Right renal pelvis (tissue), 4 donors: ENCODE measurements at places on chromosomes 3 and 15. TPM values are rescaled to one million over a fixed set of nuclear protein-coding genes. Genes with fewer than 3 reads are reported as not detected.
A peak's percentile ranks its signal among the peaks of the same experiment; 100 is the strongest.

GRCh38 chr15:85757939-85758654, 36.6 kb downstream of the KLHL25 start:
- no peak for DNase-seq

DNA sequence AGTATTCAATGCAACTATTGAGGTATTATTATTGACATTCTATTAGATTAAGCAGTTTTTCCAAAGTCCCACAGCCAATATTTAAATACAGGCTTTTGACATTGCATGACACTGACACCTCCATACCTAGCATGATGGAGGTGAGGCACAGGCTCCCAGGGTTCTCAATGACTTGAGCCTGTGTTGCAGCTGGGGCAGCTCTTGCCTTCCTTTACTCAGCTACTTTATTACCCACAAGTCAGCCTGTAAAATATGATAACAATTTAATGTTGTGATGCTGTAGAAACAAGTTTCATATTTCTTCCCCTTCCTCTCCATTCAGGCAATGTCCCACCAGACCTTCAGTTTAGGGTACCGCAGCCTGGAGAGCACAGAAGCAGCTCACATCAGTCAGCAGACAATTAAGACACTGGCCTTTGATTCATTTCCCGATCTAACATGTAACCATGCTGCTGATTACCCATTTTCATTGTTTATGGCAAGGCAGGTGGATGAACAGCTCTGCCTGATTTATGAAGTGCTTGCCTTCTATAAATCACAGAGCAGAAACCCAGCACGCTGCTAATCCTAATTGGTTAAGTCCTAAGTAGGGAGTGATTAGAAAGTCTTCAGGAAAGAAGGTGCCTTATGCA, 826.1 kb downstream of the AGBL1 start:
- no peak for DNase-seq

GRCh38 chr3:15241341-15241740, 35.3 kb downstream of the CAPN7 start:
- no peak for DNase-seq

DNA sequence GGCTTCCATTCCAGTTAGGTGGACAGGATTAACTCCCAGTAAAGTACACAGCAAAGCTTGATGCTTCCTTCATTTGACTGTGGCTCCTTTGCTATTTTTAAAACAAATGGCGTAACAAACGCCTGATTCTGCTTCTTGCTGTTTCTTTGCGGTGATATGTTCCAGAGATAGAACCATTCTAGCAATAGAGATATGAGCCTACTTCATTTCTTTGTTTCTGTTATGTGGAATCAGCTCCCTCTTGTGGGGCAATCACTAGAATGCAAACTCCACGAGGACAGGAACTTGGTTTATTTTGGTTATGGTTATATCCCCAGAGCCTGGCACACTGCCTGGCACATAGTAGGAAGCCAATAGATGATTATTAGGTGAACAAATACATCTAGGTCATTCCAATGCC, 122.6 kb upstream of the SLC6A11 start:
- DNase-seq = no peak

DNA sequence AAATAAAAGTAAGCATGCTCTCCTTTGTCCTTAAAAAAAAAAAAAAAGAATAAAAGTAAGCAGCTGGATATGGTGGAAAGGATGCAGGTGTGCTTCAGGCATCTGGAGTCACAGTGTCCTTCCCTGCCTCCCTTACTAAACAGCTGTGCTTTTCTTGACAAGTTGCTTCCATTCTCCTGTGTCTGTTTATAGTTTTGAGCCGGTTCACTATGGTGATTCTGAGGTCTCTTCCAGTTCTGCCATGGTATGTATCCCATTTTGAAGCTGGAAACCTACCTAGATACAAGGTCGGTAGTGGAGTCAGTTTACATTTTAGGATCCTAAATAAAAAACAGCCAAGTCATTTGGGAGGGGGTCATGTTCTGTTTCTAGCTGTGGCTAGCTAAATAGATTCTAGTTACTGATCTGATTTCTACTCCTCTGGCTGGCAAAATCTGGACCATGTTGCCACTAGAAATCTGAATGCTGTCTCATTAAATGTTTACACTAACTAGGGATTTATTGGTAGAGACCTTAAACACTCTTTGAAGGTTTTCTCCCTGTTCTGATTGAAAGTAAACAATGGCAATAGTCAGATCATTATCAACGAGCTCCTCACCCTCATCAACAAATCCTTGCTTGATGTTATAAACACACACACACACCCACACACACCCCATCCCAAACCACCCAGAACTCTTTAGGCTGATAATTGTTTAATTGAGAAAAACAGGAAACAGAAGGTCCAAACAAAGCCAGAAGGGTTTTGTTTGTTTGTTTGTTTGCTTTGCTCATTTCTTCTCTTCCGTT, 7.9 kb downstream of the TNFSF10 start:
- DNase-seq = no peak

- no peak for DNase-seq
Measured at GRCh38 chr3:175484666-175485065, 625.5 kb downstream of the NAALADL2 start.

- DNase-seq = no peak
Measured at GRCh38 chr3:46193436-46193835, 14.7 kb downstream of the CCR1 start.

GRCh38 chr3:43041517-43041916, 62.4 kb downstream of the GASK1A start:
- DNase-seq = no peak

DNA sequence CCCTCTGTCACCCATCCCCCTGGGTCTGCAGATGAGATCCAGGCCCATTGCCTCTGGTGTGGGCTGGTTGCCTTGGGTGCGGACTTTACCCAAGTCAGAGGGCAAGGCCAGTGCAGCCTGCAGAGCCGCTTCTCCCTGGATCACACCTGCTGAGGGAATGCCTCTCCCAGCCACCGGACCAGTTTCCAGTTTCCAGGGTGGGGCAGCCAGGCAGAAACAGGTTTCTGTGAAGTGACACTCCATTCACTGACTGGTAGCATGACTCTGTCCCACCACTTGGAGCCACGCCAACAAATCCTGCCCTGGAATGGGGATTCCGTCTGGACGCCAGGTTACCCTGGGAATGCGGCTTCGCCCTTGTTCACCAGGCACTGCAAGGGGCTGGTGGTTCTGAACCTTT, 30.0 kb downstream of the PAQR5 start:
- DNase-seq = no peak

DNA sequence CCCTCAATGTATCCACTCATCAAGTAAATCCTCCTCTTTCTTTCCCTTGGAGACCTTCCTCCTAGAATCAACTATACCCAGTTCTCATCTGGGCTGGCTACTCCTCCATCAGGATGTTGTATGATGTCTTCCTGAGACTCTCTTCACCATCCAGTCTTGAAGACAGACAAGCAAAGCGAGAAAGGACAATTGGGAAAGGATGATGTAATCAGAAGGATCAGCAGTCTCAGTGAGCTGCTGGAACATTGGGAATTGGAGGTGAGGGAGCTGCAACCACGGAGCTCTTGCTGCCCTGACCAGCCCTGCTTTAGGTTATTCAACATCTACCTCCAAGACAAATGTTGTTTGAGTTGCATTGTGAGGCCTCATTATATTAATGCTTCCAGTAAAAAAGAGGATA, 48.0 kb upstream of the UBP1 start:
- DNase-seq = no peak

- no peak for DNase-seq
Measured at GRCh38 chr3:44995142-44995770, 19.2 kb downstream of the EXOSC7 start.

DNA sequence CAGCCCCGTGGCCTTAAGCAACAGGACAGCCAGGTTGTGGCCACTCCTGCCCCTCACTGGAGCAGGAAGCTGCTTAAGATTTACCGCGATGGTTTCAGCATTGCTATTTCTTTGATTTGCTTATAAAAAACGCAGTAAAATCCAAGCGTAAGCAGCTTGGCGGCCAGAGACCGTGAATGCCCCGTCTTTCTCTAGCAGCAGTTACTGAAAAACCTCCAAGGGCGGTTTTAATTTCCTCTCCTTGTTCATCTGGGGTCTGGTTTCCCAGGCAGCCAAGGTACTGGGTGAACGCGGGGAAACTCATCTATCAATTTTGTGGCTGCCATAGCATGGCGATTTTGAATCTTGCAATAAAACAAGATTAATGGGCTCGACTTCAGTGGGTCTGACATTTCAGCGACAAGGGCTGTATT, 130.3 kb downstream of the MINAR1 start:
- peak; percentile 13 for DNase-seq

DNA sequence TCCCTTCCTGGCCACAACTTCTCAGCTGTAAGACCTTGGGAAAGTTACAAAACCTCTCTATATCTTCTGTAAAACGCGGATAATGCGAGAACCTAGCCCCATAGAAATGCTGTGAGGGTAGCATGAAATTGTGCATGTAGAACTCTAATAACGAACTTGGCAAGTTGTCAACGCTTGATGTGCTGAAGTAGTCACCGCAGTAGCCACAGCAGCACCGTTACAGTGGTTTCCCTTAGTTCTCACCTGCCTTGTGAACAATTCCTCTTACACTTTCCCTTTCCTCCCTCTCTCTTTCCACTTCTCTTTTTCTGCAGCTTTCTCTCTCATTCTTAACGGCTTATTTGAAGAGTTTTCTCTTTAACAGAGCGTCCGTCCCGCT, 447 bp upstream of the SHQ1 start:
- no peak for DNase-seq

- DNase-seq = no peak
Measured at GRCh38 chr3:66478960-66479359, 21.9 kb downstream of the LRIG1 start.

- no peak for DNase-seq
Measured at GRCh38 chr15:45157974-45158373, 28.2 kb downstream of the DUOX1 start.

- no peak for DNase-seq
Measured at GRCh38 chr3:190860521-190860920, 2.0 kb downstream of the GMNC start.

- DNase-seq = no peak
Measured at GRCh38 chr15:59792359-59792758, 103.2 kb upstream of the BNIP2 start.

DNA sequence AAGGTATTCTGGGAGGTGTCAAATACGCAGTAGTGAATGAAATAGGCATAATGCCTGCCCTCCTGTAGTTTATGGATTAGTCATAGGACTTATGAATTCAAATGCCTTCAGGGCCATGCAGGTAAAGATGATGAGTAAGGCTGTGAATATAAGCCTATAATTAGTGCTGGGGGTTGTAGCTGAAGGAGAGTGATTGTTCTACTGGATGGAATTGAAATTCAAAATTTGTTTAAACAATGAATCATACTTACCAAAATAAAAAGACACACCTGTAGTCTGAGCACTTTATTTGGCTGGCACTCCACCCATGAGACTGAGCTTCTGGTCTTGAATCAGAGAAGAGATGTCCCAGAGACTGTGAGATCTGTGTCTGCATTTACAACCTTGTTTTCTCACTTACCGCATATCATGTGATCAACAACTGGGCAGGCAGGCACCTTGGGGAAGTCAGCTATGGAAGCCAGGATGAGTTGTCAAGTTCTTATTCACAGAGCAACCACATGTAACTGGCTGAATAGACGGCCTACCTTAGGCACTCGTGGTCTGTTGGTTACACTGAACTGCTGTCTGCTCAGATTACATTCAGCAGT, 291.8 kb downstream of the NAALADL2 start:
- DNase-seq = no peak

DNA sequence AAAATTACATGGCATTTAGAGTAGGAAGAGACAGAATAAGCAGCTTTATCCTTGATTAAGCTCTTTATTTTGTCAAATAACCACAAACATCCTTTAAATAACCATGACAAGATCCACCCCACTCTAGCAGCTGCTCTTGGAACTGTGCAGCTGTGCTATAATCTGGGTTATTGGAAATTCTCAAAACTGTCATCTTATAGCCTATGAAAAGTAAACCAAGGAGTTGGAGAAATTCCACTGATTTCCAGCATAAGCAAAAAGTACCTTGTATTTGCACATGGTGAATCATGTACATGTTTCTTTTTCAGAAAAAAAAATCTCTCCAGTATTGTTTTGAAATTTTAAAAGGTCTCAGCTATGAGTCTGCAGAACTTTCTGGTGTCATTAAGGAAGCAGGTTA, 88.8 kb upstream of the ABI3BP start:
- no peak for DNase-seq

- no peak for DNase-seq
Measured at GRCh38 chr15:82138306-82138705, 92.5 kb upstream of the MEX3B start.

- DNase-seq = no peak
Measured at GRCh38 chr15:25739687-25740121, 123.4 kb downstream of the ATP10A start.

GRCh38 chr3:183279371-183279770, 26.3 kb downstream of the B3GNT5 start:
- no peak for DNase-seq

DNA sequence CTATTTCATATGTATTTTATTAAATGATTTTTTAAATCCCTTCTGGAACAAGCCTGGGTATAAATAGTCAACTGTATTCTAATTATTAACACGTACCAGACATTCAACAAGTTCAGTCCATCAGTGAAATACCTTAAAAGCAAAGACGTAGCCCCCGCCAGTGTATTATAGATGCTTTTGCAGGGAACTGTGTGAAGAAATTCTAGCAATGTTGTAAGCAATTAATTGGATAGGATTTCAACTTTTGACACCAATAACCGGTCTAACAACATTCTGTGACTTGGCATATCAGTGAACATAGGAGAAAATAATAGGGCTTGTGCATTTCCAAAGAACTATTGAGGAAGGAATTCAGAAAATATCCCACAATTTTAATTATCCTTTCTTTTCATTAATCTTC, 67.2 kb upstream of the TGFBR2 start:
- no peak for DNase-seq

GRCh38 chr3:117603097-117603496, 893.5 kb downstream of the TUSC7 start:
- no peak for DNase-seq

GRCh38 chr3:167350245-167350862, 29.7 kb downstream of the ZBBX start:
- peak; percentile 29 for DNase-seq

Gene OXSR1
- 49.9 TPM for polyA plus RNA-seq

Gene SERINC4
- polyA plus RNA-seq = not detected

Gene CKMT1B
- 3.5 TPM for polyA plus RNA-seq

Gene CFAP92
- 1.1 TPM for polyA plus RNA-seq

Gene USP4
- 59.9 TPM for polyA plus RNA-seq

Gene ZNF80
- polyA plus RNA-seq = not detected

Gene EXD1
- not detected for polyA plus RNA-seq

Gene MCF2L2
- polyA plus RNA-seq = 0.40 TPM

Gene SPATA12
- not detected for polyA plus RNA-seq

Gene DPPA2
- polyA plus RNA-seq = 1.2 TPM

Gene C3orf70
- 9.0 TPM for polyA plus RNA-seq

Gene DUOX1
- 2.6 TPM for polyA plus RNA-seq

Gene TMEM207
- polyA plus RNA-seq = 23.9 TPM

Gene PIK3CA
- 34.1 TPM for polyA plus RNA-seq

Gene CPLX3
- not detected for polyA plus RNA-seq

Gene OSTN
- polyA plus RNA-seq = 19.2 TPM
